ENCODE measurements at places on chromosomes 3 and 15.

- DNase-seq = no peak
Observed at GRCh38 chr3:172973799-172974198, 167.2 kb downstream of the SPATA16 start.

GRCh38 chr15:88608607-88609181 is 12.4 kb upstream of the AEN start:
- no peak for DNase-seq

GRCh38 chr3:60697132-60697531 is 554.1 kb downstream of the FHIT start:
- DNase-seq = no peak

DNA sequence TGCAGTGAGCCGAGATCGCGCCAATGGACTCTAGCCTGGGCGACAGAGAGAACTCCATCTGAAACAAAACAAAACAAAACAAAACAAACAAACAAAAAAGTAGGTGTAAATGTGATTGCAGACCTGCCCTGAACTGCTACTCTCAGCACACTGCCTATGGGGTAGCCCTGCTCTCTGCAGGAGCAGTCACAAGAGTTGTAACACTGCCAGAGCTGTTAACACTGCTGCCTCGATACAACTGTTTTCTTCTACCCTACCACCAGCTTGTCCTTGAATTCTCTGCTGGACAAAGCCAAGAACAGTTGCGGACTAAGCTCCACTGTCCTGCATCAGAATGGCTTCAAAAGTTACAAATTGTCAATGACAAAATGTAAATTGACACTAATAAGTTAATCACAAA is 89.3 kb downstream of the ALCAM start:
- DNase-seq = no peak

DNA sequence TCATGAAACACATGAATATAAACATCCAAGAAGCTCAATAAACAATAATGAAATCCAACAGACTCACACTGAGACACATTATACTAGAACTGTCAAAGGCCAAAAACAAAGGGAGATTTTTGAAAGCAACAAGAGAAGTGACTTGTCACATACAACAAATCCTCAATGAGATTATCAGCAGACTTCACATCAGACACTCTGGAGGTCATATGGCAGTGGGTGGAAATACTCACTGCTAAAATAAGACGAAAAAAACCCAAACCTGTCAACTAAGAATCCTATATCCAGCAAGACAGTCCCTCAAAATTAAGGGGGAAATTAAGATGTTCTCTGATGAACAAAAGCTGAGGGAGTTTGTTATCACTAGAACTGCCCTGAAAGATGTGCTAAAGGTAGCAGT is 125.4 kb upstream of the MELTF start:
- DNase-seq = no peak

GRCh38 chr3:120446891-120447668 is 3.7 kb downstream of the FSTL1 start:
- DNase-seq = no peak
